Nephron progenitor cell (in vitro differentiated cells): ENCODE measurements at places on chromosomes 16 and 17.

GRCh38 chr16:57299009-57299718 lies 14.7 kb upstream of the PLLP start:
- peak; percentile 65 for DNase-seq

- no peak for DNase-seq
Measured at GRCh38 chr17:3900646-3901045, 7.8 kb upstream of the CAMKK1 start.

DNA sequence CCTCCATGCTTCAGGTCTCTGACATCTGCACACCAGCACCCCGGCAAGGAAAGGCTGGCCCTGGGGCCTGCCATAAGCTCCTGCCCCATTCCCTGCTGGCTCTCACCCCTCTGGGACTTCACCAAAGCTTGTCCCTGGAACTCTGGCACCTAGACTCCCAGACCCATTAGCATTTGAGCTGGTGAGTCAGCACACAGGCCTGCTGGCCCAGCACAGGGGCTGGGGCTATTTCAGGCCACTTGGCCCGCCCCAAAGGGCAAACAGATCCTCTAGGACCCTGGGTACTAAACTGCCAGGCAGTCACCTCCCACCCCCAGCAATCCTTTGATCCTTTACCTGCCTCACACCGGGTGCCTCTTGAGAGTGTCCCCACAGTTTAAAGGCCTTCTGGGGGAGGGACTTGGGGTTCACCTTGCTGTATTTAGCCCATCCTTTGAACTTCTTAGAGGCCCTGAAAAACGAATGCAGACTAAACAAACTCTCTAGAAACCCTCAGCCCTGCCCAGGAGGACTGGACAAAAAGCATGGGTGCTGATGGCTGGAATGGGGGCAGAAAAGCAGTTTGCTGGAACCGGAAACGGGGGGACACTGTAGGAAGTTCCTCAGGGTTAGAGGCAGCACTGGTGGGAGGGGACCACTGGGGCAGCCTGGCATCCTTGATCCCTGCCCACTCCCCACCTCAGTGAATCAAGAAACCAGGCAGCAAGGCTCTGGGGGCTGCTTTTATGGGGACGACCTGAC lies 3.2 kb upstream of the SAMD14 start:
- DNase-seq, result no peak

GRCh38 chr17:41340934-41341861 lies 9.4 kb downstream of the KRT33A start:
- no peak for DNase-seq

DNA sequence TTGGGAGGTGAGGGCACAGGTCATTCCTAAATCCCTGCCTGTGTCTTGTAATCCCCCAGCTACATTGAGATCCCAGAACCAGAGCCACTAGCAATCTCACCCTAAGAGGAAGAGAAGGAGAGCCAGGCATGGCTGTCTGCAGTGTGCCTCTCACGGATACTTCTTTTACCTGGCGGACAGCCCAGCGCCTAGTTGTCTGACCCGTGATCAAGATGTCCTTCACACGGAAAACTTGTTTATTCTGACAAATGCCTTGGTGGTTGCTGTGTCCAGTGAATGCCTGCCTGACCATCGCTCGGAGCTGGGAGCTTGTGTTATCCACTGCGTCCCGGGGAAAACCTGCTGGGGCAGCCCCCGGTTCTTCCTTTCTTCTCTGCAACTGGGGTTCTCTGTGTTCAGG lies 140.5 kb upstream of the WSCD1 start:
- no peak for DNase-seq

- no peak for DNase-seq
Measured at GRCh38 chr17:48952904-48953303, 8.3 kb upstream of the SNF8 start.

DNA sequence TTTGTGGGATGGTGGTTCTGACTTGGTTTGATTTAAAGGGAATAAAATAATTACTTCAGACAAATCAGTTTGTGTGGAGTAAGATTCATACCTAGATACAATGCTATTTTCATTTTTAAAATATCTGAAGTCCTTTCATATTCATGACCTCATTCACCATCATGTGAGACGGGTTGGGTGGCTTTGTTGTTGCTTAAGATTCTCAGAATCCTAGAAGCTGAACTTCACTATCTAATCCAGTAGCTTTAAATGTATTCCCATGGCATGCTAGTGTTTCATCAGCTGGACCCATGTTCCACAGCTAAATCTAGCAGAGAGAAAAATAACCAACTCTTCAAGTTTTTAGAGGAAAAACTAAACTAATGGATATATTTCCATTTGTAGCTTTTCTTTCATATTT lies 2.7 kb upstream of the AMFR start:
- DNase-seq, result no peak

DNA sequence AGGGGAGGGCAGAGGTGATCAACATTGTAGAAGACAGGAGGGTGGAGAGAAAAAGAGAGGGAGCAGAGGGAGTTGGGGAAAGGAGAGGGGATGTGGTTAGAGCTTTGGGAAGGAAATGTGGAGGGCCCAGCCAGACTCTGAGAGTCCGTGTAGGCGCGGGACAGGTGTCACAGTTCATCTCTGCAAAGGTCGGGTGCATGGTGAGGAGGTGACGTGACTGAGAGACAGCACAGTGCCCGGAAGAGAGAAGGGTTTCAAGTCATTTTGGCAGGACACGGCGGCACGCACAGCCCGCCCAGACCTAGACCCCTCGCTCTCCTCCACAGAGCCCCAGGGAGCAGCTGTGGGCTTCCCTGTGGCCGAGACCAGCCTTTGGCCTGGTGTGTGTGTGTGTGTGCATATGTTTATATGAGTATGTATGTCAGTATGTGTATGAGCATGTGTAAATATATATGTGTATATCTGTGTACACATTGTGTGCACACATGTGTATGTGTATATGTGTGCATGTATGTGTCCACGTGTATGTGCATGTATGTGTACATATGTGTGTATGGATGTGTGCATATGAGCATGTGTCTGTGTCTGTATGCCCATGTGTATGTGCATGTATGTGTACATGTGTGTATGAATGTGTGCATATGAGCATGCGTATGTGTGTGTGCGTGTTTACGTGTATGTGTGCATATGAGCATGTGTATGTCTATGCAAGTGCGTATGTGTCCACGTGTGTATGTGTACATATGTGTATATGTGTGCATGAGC lies 104.6 kb downstream of the SEC14L1 start:
- no peak for DNase-seq

GRCh38 chr17:82376042-82376730 lies 4.6 kb downstream of the UTS2R start:
- DNase-seq, result no peak

DNA sequence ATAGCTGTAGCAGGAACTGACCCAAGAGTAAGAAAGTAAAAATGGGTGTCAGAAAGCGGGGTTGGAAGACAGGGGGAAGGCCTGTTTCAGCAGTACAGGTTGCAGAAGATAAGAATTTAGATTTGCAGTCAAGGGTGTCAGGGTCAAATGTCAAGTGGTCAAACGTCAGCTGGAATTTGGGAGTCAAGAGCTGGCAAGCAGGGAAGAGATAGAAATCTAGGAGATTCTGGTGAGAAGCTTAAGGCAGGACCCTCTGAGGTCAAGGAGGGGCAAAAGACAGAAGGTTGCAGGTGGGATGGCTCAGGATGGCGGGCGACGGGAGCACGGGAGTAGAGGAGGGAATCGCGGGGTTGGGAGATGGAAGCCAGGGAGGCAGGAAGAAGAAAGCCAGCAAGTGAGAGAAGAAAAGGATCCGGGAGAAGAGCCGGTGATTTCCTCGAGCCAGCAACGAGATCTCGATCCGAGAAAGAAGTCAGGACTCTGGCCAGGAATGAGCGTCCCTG lies 335 bp downstream of the SLC25A35 start:
- DNase-seq, result no peak

DNA sequence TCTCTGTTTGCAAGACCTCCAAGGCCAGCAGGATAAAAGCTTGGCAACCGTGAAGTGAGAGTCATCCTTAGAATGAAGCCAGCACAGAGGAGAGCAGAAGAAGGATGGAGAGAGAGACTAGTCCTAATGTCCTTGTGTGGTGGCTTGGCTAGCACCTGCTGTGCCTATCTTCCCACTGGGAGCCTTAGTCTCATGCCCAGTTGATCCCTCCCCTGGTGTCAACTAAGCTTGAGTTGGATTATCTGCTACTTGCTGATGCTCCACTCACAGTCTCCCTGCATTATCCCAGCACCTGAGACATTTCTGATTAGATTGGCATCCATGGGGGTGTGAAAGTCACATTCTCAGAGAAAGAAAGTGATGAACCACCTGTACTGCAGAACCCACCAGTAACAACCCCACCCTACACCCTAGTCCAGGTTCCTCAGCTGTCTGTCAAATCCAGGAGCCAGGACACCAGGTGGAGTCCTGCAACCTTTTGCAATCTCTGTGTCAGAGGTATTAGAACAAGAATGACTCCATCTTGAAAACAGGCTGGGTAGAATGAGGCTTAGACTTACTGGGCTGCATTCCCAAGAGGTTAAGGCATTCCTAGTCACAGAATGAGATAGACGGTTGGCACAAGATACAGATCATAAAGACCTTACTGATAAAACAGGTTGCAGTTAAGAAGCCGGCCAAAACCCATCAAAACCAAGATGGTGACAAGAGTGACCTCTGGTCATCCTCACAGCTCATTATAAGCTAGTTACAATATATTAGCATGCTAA lies 460.2 kb upstream of the C16orf82 start:
- no peak for DNase-seq

- DNase-seq, result peak; percentile 85
Measured at GRCh38 chr17:7436556-7437368, 1.5 kb downstream of the TMEM102 start.

- DNase-seq, result no peak
Measured at GRCh38 chr16:24491731-24492130, 47.6 kb upstream of the RBBP6 start.

DNA sequence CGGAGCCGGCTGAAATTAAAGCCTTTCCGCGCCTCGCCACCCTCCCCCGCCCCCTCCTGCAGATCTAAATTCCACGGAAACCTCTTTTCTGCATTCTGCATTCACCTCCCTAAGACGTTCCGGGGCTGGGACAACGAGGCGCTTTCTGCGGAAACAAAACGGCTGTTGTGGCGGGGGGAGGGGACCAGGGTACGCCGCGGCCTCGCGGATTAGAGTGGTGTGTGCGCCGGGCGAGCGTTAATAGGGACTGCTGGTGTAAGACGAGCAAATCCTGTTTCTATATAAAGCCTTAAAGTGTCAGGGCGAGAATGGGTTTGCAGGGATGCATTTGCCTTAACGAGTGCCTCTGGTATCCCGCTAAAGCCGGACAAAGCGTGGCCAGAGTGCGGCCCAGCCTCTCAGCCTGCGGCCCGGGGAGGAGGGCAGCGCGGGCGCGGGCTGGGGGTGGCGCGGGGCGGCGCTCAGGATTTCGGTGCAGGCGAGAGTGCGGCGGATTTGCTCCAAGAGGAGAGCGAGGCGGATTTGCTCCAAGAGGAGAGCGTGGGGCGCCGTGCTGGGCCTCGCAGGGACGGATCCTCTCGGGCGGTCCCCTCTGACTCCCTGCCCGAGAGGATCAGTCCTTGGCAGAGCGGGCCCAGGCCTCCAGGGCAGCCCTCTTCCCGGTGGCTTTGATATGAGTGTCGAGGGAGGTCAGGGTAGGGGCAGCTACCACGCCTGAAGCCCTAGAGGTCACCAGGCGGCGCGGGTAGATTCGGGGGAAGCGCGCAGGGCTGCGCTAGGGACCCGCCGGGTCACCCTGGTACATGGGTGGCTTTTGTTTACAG lies 5.1 kb downstream of the BAHCC1 start:
- peak; percentile 58 for DNase-seq

DNA sequence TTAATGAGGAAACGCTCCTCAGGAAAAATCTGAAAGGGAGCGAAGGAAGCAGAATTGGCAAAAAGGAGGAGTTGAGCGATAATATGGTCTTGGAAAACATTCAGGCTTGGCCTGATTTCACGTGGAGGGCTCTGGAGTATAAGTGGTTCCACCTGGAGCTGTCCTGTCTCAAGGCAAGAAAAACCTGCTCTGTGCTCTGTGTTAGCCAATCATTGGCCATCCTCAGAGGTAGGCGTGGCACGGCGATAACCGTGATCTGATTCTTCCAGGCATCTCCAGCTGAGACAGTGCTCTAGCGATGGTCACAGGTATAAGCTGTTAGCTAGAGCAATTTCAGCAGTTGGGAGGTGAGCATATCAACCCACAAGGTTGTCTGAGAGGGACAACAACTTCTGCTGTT lies 450.5 kb upstream of the MAF start:
- no peak for DNase-seq

GRCh38 chr16:28191364-28191960 lies 20.3 kb downstream of the XPO6 start:
- DNase-seq, result no peak

- peak; percentile 57 for DNase-seq
Measured at GRCh38 chr17:57396511-57396921, 140.2 kb downstream of the MSI2 start.

GRCh38 chr17:28178800-28179199 lies 136.3 kb downstream of the NLK start:
- no peak for DNase-seq

GRCh38 chr16:89303617-89304016 lies 86.1 kb downstream of the ZNF778 start:
- DNase-seq, result no peak

DNA sequence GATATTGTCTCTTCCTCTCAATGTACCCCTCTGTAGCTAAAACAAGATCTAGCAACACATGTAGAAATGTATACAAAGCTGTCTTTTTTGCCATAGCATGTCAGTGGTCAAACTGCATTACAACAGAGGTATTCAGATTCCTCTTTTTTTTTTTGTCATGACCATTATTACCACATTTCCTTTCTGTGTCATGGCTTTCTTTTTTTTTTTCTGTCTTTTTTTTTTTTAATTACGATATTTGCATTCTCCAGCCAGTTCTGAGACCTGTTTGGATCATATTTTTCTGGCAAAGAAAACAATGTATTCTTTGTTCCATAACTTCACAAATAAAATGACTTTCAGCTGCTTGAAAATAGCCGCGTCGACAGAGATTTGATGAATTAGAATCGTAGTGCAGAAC lies 27.4 kb upstream of the CAPNS2 start:
- no peak for DNase-seq

- no peak for DNase-seq
Measured at GRCh38 chr16:68422396-68422960, 25.8 kb downstream of the SMPD3 start.

GRCh38 chr16:87764600-87765472 lies 950 bp downstream of the KLHDC4 start:
- peak; percentile 10 for DNase-seq

- no peak for DNase-seq
Measured at GRCh38 chr16:87046235-87046634, 271.0 kb downstream of the C16orf95 start.

GRCh38 chr16:29811896-29812665 lies at the start of gene PRRT2:
Gene PRRT2 (plus strand): TSS chr16:29812193. CDS start chr16:29813055, 862 bp downstream.
- peak; percentile 88 for DNase-seq

- DNase-seq, result no peak
Measured at GRCh38 chr17:28030386-28030785, 12.1 kb upstream of the NLK start.
